NCI-H446 treated with DMSO at 0.1 percent for 48 hours (cell line): ENCODE measurements at places on chromosomes 6 and 20.
A peak's percentile ranks its signal among the peaks of the same experiment; 100 is the strongest.

GRCh38 chr20:53298260-53298659, 295.4 kb downstream of the ZNF217 start:
- DNase-seq = no peak

- no peak for DNase-seq
Measured at GRCh38 chr6:75460681-75461080, 32.9 kb downstream of the FILIP1 start.

DNA sequence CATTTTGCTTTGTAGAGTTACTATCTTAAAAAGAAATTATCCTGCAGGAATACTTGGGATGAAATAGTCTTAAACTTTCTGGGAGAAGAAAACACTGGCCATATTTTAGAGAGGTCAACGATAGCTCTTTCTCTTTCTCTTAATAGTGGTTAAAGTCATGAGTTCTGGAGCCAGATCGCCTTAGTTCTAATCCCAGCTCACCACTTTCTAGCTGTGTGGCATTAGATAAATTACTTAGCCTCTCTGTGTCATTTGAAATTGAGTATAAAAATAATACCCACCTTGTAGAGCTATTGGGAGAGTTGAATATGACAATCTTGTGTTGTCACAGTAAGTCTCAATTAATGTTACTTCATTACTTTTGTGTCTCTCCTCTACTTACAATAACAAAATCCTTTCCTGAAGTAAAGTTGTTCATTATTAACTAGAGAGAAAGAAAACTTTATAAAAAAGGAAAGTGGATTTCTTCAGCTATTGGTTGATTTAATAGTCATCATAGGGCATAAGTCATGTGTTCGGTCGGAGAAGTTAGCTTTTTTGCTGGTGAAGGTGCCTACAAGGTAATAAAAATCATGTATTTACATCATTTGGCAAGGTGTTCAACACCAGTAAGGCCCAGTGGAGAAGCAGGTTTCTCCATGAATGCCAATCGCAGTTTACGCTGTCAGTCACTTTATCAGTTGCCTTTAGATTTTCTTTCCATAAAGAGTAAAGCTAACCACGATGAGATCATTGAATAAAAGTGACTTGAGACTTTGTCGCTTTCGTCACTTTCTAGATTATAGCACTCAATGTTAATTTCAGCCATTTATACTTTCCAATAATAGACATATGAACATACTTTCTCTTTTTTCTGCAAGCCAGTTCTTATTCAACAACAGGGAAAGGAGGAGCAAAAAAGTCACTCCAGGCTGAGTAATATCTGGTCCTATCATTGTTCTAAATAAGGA, 2.0 kb downstream of the NEDD9 start:
- DNase-seq = no peak

- DNase-seq = no peak
Measured at GRCh38 chr6:30884521-30885480, 482 bp downstream of the DDR1 start.

DNA sequence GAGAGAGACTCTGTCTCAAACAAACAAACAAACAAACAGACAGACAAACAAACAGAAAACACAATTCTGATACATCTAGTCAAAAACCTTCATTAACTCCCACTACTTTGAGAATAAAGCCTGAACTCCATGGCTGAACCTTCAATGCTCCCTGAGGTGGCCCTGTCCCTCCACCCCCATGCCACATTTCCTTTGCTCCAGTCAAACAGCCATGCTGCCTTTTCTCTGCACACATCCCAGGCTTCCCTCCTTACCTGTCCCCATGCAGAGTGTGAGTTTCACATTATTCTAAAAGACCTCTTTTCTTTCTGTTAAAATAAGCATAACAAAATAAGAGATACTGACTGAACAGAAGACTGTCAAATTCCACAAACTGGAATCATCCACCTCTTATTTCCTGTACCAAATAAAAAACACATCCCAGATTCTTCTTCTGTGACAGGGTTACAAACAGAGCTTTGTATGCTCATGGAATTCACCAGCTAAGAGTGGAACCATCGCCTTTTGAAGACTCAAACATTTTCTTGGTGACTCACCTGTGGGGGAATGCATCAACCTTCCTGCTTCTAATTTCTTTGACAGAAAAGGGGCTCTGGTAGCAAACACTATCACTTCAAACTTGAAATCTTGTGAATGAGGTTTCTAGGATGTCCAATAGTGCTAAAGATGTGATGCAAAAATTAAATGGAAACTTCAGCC, 71.0 kb upstream of the SLC22A16 start:
- no peak for DNase-seq

GRCh38 chr6:79947191-79948186, at the start of gene ELOVL4:
ELOVL4 (minus strand) TSS chr6:79947553; CDS start chr6:79947279, 274 bp downstream.
- peak; percentile 70 for DNase-seq

DNA sequence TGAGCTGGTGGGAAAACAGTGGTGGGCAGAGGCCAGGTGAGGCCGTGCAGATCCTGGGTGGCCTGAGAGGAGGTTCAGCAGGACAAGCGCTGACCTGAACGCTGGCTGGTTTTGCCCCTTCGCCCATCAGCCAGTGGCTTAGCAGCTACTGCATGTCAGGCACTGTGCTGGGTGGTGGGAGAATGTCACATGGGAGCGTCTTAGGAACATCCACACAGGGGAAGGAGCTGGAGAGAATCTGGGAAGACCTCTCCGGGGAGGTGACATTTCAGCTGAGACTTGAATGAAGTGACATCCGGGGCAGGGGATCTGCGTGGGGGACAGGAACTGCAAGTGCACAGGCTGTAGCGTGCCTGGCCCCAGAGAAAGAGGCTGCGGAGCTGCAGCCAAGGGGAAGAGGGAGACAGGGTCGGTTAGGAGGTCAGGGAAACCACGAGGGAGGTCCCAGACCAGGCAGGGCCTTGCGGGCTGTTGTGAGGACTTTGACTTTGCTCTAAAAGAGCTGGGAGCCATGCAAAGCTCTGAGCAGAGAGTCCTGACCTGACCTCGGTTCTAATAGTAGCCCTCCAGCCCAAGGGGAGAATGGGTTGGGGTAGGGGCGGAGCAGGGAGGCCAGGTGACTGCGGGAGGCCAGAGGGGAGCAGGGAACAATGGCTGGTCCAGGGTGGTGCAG, 156.8 kb upstream of the PTPN1 start:
- DNase-seq = no peak

DNA sequence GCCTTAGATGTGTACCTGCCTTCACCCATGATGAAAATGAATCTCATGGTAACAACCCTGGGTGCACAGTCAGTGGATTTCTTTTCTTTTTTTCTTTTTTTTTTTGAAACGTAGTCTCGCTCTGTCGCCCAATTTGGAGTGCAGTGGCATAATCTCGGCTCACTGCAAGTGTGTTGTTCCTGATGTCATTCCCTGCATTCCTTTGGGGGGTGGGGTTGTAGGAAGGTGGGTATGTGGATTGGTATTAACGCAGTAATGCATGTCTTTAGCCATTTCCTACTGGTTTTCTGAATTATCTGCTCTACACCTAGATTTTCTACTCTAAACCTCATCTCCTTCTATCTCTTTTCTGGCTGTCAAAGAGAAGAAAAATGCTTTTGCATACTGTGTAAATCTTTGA, 146.6 kb downstream of the RNF144B start:
- DNase-seq = no peak

DNA sequence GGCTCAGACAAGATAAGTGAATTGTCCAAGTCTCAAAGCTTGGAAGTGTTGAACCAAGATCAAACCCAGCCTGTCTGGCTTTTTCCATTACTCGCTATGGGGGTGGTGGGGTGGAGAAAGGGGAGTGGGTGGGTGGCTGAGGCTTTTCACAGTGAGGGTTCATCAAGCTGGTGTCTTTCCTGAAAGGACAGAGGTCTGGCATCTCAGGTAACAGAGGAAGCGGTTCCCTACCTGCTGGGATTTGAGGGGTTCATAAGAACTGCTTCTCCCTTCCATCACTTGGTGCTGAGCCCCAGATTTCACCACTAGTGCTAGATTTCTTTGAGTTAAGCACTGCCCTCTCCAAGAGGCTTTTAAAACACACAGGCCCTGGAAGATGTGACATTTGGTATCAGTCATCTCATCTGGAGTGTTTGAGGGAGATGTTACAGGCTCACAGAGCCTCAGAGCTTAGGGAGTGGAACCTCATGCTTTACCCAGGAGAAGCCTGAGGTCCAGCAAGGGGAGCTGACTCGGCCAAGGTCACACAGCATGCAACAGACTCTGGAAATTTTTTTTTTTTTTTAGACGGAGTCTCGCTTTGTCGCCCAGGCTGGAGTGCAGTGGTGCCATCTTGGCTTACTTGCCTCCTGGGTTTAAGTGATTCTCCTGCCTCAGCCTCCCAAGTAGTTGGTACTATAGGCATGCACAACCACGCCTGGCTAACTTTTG, 6.0 kb upstream of the VEGFA start:
- no peak for DNase-seq

DNA sequence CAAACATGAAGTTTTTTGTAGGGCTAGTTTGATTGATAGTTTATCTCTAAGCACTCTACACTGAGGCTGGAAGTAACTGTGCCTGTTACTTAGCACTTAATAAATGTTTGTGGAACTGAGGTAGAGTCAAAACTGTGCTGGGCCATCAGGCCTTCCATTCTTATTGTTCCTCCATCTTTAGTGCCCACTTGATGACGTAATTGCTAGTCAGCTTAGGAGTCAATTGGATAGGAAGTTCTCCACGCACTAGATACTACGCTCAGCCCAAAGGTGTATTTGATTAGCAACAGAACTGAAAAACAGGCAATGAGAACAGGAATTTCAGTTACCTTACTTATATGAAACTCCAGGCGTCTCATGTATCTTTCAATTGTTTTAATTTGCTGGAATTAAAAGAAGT, 67.0 kb downstream of the RIPOR2 start:
- DNase-seq = no peak

DNA sequence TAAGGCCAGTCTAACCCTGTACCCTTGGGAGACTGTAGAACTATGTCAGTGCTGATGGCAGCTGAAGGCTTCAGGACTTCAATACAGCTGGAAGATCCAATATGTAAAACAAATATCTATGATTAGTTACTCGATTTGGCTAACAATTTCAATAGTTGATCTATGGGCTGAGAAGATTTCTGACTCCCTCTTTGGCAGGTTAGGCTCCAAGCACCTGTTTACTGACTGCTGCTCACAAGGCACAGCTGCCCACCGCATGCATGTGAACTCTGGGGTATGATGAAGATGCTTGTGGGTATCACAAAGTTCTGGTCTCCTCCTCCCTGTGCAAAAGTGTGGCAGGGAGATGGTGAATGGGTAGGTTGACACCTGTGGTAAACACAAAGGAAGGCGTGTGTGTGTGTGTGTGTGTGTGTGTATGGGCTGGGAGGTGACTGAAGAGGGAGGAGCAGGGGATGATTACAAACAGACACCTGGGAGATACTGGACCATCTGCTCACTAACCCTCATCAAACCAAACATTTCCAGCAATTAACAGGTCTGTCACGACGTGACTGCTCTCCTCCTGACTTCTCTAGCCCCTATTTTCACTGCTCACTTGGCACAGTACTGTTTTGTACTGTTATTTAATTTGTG, 18.1 kb downstream of the ELMO2 start:
- peak; percentile 1 for DNase-seq

- no peak for DNase-seq
Measured at GRCh38 chr6:143224516-143224915, 163.8 kb downstream of the AIG1 start.

DNA sequence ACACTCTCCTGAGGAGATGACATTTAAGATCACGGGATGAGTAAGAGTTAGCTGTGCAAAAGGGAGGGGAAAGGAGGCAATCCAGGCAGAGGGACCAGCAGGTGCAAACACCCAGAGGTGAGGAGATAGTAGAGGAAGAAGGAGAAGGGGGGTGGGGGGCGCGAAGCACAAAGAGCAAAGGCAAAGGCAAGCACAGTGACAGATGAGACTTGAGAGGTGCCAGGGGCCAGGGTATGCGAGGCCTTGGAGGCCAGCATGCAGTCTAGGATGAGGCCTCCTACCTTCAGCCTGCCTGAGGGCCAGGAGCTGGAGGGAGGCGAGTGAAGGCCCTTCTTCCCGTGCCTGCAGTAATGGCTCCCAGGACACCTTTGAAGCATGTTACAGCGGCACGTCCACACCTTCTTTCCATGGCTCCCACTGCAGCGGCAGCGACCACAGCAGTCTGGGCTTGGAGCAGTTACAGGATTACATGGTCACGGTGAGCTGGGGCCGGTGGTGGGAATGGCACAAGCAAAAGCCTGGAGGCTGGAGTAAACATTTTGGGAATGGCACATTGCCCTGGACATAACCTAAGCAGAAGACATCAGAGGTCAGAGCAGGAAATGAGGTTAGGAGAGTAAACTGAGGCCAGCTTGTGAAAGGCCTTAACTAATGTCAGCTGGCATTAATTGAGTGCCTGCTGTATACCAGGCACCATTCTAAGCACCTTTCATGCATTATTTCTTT, 18.6 kb downstream of the CCM2L start:
- no peak for DNase-seq

- DNase-seq = no peak
Measured at GRCh38 chr6:81694207-81694606, 58.3 kb downstream of the TENT5A start.

GRCh38 chr20:21522481-21523280, 8.8 kb upstream of the NKX2-2 start:
- no peak for DNase-seq

- no peak for DNase-seq
Measured at GRCh38 chr6:169155481-169155880, 98.2 kb downstream of the THBS2 start.

DNA sequence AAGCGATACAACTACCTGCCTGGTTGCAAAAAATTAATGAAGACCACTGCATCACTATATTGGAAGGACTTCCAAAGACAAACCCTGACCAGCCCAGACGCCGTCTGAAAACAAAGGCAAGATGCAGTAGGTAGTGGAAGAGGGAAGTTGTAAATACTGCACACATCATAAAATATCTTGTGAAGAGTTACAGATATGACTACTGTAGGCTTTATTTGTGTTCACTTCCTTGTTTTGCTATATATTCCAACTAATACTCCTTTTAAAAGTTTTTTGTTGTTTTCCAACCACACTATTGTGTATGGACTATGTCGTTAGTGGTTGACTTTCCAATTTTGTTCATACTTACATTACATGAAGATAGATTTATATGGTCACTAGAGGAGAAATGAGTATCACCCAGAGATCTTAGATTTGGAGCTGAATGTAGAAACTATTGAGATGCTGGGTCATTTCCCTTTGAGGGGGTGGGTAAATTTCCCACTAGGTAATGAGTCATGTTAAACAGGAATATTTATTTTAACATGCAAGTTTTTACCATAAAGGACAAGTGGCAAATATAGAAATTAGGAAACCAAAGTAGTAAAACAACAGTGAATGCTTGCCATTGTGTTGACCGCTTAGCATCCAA, 16.6 kb upstream of the TXLNB start:
- DNase-seq = no peak

- no peak for DNase-seq
Measured at GRCh38 chr6:31115941-31116560, 1.5 kb downstream of the PSORS1C1 start.

- peak; percentile 12 for DNase-seq
Measured at GRCh38 chr6:101633081-101633480, 239.6 kb downstream of the GRIK2 start.

DNA sequence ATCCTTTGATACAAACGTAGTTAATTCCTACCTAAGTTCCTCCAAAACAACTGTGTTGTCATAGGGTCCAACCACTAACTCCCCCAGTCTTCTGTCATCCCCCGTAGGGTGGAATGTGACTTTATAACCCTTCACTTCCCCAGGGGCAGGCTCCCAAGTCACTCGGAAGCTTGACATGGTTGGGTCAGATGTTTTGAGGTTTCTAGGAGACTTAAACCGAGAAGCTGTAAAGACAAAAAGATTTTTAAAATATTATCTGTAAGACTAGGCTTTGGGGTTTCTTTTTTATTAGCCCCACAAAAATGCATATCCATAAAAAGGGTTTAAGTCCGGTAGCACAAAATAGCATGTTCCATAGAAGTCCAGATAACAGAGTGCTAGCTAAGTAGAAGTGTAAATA, 50.2 kb downstream of the COL12A1 start:
- DNase-seq = no peak

GRCh38 chr6:108559884-108560462, 744 bp upstream of the FOXO3 start:
- DNase-seq = peak; percentile 71
